ENCODE measurements at places on chromosomes 6 and 20. TPM values are rescaled to one million over a fixed set of nuclear protein-coding genes. Genes with fewer than 3 reads are reported as not detected.

The PAX1 gene
- not detected for polyA plus RNA-seq

The SERINC3 gene
- 31.4 TPM for polyA plus RNA-seq

The SNAP91 gene
- not detected for polyA plus RNA-seq

The IL20RA gene
- not detected for polyA plus RNA-seq

The KHDRBS2 gene
- 12.2 TPM for polyA plus RNA-seq

The MATN4 gene
- polyA plus RNA-seq = not detected

The C20orf204 gene
- 0.39 TPM for polyA plus RNA-seq

The KIAA1755 gene
- polyA plus RNA-seq = not detected

The MCCD1 gene
- polyA plus RNA-seq = not detected

DNA sequence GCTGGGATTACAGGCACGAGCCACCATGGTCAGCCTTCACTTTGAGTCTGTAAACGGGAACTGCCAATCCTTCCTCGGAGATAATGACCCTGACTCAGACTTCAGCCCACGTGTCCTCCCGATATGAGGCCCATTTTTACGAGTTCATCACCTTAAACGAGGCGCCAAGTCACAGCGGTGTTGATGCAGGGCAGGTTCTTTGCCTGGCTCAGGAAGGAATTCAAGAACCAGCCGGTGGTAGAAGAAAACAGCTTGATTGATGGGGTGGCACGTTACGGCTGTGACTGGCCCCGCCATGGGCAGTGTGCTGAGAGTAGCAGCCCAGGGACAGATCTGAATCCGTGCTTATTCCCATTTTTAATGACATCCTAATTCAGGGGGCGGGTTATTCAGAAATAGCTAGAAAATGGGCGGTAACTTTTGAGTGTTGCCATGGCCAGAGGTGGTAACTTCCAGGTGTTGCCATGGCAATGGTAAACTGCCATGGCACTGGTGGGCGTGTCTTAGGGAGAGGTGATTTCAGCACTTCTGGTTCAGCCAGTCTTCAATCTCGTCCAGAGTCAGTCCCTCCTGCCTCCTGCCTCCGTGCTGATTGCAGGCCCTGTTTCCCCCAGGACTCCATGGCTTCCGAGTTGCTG, 9.1 kb upstream of the MAP1LC3A start:
- peak; percentile 38 for DNase-seq

DNA sequence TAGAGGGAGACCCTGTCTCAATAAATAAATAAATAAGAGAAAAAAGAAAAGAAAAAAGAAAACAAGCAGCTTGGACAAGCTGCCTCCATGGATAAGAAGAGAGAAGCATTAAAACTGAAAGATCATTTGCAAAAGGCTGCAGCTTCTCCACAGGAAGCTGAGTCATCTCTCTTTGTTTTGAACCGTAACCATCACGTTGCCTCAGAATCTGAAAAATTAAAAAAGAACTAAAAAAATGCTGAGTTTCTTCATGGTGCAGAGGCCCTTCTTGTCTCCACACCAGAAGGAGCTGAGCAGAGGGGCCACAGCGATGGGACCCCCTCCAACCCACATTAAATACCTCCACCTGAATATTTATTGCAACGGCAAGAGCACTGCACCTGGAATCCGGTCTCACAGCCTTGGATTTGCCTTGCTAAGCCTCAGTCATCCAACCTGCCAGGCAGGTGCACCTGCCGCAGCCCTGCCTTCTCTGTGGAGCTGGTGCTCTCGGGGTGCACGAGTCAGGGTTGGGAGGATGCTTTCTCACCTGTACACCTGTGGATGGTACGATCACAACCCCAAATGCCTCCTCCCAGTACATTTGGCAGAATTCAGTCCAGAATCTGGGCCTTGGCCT, 28.1 kb downstream of the TOX2 start:
- DNase-seq = peak; percentile 20

DNA sequence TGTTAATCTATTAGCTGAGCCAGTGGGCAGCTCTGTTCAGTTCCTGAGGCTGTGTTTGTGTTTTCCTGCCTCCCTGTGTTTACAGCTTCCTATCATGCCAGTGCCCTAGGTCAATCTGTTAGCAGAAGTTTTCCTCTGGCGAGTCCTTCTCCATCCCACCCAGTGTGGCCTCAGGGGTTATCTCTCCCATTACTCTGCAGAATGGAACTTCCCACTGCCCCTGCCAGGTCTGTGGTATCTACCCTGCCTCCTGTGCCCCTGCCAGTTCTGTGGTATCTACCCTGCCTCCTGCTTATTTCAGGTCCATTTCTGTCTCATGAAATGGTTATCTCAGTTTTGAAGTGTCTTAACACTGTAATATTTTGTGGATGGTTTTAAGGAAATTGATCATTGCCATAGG, 63.1 kb downstream of the SLX4IP start:
- no peak for DNase-seq

DNA sequence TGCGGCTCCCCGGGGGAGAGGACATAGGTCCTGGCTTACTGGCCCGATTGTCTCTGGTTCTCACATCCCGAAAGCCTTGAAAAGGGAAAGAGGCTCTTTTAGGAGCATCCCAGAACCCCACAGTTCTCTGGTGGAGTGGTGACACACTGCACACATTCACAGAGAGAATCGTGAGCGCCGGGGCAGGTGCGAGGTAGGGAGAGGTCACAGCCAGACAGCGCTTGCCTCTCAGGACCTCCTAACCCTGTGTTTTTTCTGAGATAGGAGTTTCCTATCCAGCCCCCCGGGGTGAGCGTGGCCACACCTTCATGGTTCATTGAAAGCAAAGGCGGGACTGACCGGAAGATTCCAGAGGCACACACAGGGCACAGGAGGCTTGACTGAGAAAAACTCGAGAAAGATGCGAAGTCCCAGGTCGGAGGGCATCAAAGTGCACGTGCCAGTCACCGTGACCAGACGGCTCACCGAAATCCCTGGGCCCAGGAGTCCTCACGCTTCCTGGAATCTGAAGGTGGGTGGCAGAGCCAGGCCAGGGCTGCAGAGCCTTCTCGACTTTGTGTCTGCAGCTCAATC, 46.5 kb upstream of the FRMD1 start:
- no peak for DNase-seq

DNA sequence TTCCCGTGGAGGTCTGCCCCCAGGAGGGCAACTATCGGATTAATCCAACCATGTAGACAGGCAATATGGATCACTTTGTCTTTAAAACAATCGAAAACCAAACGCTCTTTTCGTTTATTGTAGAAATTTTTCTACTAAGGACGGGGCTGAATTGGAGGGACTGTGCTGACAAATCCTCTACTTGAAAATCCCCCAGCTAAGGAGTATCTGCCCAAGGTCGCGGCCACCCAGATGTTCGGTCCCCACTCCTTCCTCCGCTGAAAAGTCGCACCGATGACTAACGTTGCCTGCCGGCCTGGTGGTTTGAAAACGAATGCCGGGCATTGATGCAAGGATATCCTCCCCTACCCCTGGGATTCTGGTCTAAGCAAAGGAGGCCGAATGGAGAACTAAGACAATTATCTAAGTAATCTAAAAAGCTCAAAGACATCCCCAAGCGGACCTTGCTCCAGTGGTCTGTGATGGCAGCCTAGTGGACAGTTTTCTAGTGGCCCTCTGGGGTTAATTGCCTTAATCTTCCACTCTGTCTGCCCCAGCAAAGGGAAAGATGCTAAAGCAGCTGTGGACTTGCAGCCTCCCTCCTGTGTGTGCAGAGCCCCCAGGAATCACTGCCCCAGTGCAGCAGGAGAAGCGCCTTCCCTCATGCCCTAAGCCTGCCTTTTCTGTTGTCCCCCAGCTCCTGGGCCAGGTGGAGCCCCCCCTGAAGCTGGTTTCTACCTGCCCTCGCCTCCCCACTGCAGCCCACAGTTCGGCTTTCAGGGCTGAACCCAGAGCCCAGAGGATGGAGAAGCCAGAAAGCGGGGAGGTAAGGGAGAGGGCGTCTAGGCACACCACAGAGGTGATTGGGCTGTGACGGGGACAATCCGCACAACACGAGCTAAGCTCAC, 3.6 kb upstream of the FOXC1 start:
- peak; percentile 54 for DNase-seq

DNA sequence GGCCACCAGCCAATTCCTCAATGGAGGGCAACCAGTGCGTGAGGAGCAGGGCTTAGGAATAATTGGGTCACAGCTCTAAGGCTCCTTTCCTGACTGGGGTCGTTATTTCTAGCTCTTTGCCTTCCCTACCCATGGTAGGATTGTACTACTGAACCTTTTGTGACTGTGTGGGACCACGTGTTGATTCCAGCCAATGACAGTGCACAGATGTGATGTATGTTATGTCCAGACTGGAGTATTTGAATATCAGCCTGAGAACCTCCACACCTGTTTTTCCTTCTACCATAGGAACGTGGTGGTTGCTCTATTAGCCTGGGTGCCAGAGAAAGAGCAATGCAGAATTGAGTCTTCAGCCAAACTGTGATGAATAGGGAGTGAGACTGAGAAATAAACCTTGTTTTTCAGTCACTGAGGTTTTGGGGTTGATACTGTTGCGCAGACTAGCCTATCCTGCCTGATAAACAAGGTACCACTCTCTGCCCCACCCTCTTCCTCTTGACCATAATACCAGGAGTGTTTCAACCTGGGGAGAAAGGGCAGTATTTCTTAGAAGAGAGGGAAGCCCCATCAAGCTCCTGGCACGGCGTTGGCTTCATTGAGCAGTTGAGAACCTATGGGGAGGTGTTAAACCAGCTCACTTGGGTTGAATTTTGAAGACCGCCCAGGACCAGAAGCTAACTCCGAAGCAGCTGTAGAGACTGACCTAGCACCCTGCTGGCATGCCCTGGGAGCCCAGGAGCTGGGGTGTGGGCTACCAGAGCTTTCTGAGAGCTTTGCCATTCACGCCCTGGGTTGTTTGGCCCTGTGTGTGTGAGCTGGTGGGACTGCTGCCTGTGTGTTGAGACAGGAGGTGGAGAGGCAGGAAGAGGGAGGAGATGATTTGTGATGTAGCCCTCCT, 105.5 kb upstream of the BACH2 start:
- no peak for DNase-seq

DNA sequence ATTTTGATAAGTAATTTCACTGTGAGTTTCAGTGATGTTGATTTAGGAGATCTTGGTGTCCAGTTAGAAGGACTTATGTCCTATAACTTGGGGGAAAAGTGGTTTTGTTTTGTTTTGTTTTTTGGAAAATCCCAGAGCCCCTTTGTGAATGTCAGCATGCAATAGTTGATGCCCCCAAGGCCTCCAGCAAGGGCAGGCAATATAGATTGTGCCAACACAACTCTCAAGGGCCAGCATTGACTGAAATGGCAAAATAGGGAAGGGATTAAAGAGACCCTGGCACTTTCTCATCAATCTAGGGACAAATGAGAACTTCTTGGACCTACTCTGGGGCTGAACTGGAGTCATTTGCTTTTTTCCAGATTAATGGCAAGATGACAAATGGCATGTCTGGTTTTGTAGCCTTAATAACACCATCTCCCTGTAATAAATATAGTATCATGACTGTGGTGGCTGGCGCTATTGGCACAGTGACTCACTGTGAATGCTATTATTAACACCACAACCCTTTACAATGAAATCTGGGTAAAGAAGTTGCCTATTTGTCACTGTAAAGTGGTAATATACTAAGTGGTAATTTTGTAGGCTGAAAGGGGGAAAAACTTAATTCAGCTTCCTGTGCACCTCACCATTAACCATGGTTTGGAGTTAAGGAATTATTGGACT, 51.8 kb downstream of the ABRACL start:
- no peak for DNase-seq

- peak; percentile 37 for DNase-seq
These were observed 3.0 kb upstream of the UQCC2 start for GRCh38 chr6:33714385-33715040.

DNA sequence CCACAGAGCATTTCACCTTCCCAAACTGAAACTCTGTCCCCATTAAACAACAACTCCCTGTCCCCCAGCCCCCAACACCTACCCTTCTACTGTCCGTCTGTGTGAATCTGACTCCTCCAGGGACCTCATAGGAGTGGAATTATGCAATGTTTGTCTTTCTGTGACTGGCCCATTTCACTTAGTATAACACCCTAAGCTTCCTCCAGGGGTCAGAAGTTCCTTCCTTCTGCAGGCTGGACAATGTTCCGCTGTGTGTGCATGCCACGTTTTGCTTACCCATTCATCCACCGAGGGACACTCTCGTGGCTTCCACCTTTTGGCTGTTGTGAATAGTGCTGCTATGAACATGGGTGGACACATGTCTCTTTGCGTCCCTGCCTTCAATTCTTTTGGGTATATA, 37.6 kb upstream of the MPC1 start:
- no peak for DNase-seq

- no peak for DNase-seq
These were observed 161.4 kb downstream of the ID4 start for GRCh38 chr6:19998541-19998940.

- DNase-seq = no peak
These were observed 8.1 kb upstream of the C20orf144 start for GRCh38 chr20:33653900-33654596.

- DNase-seq = no peak
These were observed 469.5 kb upstream of the NRSN1 start for GRCh38 chr6:23656255-23657194.

- DNase-seq = no peak
These were observed 143.3 kb downstream of the TAF4 start for GRCh38 chr20:61922411-61922810.

GRCh38 chr20:62831854-62832211, 15.0 kb downstream of the COL9A3 start:
- DNase-seq = peak; percentile 10

- peak; percentile 62 for DNase-seq
These were observed 50.0 kb upstream of the SCGN start for GRCh38 chr6:25601800-25602673.

- no peak for DNase-seq
These were observed 159.2 kb upstream of the CST7 start for GRCh38 chr20:24789877-24790276.

GRCh38 chr6:112181130-112181529, 73.2 kb downstream of the LAMA4 start:
- DNase-seq = no peak

DNA sequence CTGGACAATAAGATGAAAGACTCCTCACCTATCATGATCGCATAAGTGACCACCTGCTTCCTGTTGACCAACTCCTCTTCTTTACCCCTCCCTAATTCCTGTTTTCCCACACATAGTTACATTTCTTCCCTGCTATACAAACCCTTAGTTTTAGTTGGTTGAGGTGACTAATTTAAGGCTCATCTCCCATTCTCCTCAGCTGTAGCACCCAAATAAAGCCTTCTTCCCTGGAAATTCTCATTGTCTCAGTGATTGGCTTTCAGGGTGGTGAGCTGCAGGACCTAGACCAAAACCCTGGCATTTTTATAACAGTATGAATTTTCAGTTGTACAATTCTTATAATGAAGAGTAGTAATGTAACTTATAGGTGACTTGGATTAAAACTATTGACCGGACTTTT, 2.1 kb downstream of the FKBP1C start:
- no peak for DNase-seq

GRCh38 chr6:6943421-6943820, 164.3 kb upstream of the RREB1 start:
- DNase-seq = no peak

- DNase-seq = no peak
These were observed 61.0 kb downstream of the CRYBG1 start for GRCh38 chr6:106421496-106421895.

GRCh38 chr6:41000248-41000647, 38.8 kb downstream of the UNC5CL start:
- no peak for DNase-seq

- no peak for DNase-seq
These were observed 185.8 kb downstream of the PHF3 start for GRCh38 chr6:63821442-63821841.

GRCh38 chr20:58147628-58148370, 80.7 kb downstream of the ANKRD60 start:
- DNase-seq = no peak

GRCh38 chr6:167422934-167423333, 98.0 kb downstream of the TTLL2 start:
- DNase-seq = no peak

- no peak for DNase-seq
These were observed 67.1 kb downstream of the REPS1 start for GRCh38 chr6:138920906-138921305.

- DNase-seq = no peak
These were observed 553.0 kb upstream of the BTBD3 start for GRCh38 chr20:11364736-11365135.

Data from B cell (primary cell).